ENCODE measurements at places on chromosomes 2 and 18. TPM values are rescaled to one million over a fixed set of nuclear protein-coding genes. Genes with fewer than 3 reads are reported as not detected.

Gene SERPINB11
- polyA plus RNA-seq: not detected

Gene MFSD2B
- not detected for polyA plus RNA-seq

Gene ASXL3
- 0.09 TPM for polyA plus RNA-seq

- no peak overlapping the region for H3K4me3 ChIP-seq
- no peaks in the 10 kb centered on the region for H3K27me3 ChIP-seq
- DNase-seq: no peak
- peaks cover 29% of the 10 kb centered on the region for H3K36me3 ChIP-seq
- no peak overlapping the region for H3K27ac ChIP-seq
Observed at GRCh38 chr18:45901654-45902210, 65.4 kb downstream of the EPG5 start.

- H3K4me3 ChIP-seq: no peak overlapping the region
- H3K27me3 ChIP-seq: no peaks in the 10 kb centered on the region
- no peaks in the 10 kb centered on the region for H3K36me3 ChIP-seq
- H3K4me1 ChIP-seq: no peaks in the 10 kb centered on the region
Observed at GRCh38 chr2:136386046-136386445, 268.1 kb upstream of the CXCR4 start.

GRCh38 chr2:7752291-7752690, 835.1 kb downstream of the RNF144A start:
- H3K36me3 ChIP-seq: no peaks in the 10 kb centered on the region
- peaks cover 2% of the 10 kb centered on the region for H3K27me3 ChIP-seq
- no peak overlapping the region for H3K27ac ChIP-seq
- H3K4me1 ChIP-seq: no peaks in the 10 kb centered on the region
- H3K4me3 ChIP-seq: no peak overlapping the region

- no peaks in the 10 kb centered on the region for H3K36me3 ChIP-seq
- H3K27ac ChIP-seq: no peak overlapping the region
- no peak for DNase-seq
Observed at GRCh38 chr2:226080334-226080733, 680.8 kb downstream of the NYAP2 start.

- no peaks in the 10 kb centered on the region for H3K4me1 ChIP-seq
- DNase-seq: peak; percentile 43
- H3K36me3 ChIP-seq: peaks cover 3% of the 10 kb centered on the region
- H3K27me3 ChIP-seq: no peaks in the 10 kb centered on the region
Observed at GRCh38 chr2:46010925-46011490, 286.2 kb upstream of the EPAS1 start.

- H3K4me3 ChIP-seq: no peak overlapping the region
- H3K27me3 ChIP-seq: no peaks in the 10 kb centered on the region
- no peak for DNase-seq
- H3K4me1 ChIP-seq: no peaks in the 10 kb centered on the region
Observed at GRCh38 chr18:77138270-77138669, 5.7 kb upstream of the MBP start.

- H3K27ac ChIP-seq: no peak overlapping the region
- H3K27me3 ChIP-seq: no peaks in the 10 kb centered on the region
- H3K4me3 ChIP-seq: no peak overlapping the region
Observed at GRCh38 chr2:44839370-44839769, 102.1 kb upstream of the SIX3 start.

GRCh38 chr2:173462892-173463840, 108.5 kb downstream of the CDCA7 start:
- H3K27ac ChIP-seq: no peak overlapping the region
- no peaks in the 10 kb centered on the region for H3K36me3 ChIP-seq
- H3K4me1 ChIP-seq: no peaks in the 10 kb centered on the region
- DNase-seq: peak; percentile 65
- H3K4me3 ChIP-seq: no peak overlapping the region

DNA sequence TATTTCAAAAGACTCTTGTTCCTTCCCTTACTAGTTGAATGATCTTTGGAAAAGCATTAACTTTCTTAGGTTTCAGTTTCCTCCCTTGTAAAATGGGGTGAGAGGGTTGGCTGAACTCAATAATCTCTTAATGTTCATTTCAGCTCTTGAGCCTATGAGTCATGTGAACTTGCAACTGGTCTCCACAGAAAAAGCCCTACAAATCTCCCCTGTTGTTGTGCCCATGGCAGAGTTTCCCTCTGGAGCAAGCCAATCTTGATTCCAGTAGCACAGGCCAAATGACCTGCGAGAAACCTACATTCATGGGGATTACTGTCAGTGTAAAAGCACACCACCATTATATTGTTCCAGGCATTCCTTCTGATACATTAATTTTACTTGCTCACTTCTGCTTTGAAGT, 388.9 kb downstream of the ALK start:
- H3K36me3 ChIP-seq: no peaks in the 10 kb centered on the region
- no peak overlapping the region for H3K27ac ChIP-seq
- DNase-seq: no peak

GRCh38 chr2:222108957-222109585, 189.7 kb downstream of the PAX3 start:
- no peaks in the 10 kb centered on the region for H3K4me1 ChIP-seq
- no peak for DNase-seq
- no peak overlapping the region for H3K4me3 ChIP-seq

All from small intestine (tissue), 16 donors.